ENCODE measurements at places on chromosomes 11 and 22.
A peak's percentile ranks its signal among the peaks of the same experiment; 100 is the strongest.

GRCh38 chr11:17529844-17530185 lies 14.4 kb downstream of the USH1C start:
- no peak for DNase-seq

DNA sequence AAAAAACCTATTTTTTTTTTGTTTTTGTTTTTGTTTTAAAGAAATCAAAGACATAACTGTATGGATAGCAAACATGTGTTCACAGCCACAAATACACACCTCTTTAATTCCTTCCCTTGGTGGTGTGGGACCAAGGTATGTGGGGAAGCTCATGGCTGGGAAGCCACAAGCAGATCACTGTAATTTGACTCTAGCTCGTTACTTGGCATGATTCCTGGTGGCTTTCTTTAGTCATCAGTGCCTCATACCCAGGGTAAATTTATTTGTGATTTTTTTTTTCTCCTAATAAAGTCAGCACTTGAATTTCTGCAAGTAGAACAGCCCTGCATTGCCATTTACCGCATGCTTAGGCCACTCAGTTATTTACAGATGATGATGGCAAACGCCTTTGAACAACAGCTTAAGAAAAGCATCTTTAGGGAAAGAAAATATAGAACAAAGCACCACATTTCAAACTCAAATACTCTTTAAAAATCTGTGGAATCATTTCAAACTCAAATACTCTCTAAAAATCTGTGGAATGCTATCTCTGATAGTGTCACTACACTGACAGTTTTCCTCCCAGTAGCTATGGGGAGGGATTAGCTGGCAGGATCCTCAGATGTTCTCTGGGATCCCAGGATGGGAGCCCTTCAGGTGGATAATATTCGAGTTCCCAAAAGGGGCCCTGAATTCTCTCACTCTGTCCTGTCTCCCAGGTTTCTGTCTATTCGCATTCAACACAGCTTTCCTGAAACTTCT lies 687.2 kb downstream of the OPCML start:
- DNase-seq, result no peak

GRCh38 chr11:64661146-64661545 lies 61.9 kb downstream of the NRXN2 start:
- DNase-seq, result no peak

DNA sequence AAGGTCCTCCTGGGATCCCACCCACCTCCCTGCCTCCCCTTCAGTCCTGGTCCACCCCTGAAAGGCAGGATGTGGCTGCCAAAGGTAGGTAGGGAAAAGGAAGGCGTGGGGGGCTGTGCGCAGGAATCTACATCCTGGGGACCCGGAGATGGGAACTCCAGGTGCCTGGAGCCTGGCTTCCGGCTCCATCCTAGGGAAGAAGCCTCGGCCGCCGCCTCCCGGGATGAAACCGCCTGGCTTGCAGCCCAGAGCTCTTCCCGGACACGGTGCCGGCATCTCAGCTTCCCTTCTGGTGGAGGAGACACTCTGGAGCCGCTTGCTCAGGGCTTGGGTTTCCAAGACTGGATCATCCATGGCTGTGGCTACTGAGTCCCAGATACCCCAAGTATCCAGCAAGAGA lies 33.3 kb upstream of the PDGFB start:
- DNase-seq, result no peak

DNA sequence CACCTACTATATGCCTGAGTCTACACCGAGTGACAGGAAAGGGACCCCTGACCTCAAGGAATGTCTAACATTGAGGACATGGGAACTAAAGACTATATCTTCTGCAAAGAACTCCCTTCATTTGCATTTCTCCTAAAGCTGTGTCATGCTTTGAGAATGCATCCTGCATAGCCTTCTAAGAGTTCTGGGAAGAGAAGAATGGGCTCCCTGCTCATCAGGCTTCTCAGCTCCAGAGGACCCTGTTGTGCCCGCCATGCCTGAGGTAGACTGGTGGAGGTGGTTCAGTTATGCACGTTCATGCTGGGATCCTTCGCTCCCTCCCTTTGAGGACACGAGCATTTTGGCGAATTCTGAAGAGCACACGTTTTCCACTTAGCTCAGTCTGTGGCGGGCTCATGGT lies 63.3 kb downstream of the GRIK4 start:
- DNase-seq, result no peak

- DNase-seq, result no peak
Measured at GRCh38 chr11:121508449-121508848, 55.7 kb upstream of the SORL1-AS1 start.

DNA sequence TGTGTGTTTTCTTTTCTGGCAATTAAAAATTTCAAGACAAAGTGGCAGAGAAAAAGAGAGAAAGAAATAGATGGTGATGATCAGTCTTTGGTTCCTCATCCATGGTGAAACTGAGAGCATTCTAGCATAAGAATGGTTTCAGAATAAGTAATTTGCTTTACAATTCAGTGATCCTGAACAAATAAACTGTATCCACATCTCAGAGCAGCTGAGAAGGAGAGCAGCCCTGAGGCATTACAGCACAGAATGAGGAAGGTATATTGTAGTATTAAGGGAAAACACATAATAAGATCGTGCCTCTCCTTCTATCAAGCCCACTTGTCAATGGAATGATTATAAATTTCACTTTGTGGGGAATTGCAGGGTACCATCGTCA lies 17.4 kb downstream of the LUZP2 start:
- DNase-seq, result no peak

DNA sequence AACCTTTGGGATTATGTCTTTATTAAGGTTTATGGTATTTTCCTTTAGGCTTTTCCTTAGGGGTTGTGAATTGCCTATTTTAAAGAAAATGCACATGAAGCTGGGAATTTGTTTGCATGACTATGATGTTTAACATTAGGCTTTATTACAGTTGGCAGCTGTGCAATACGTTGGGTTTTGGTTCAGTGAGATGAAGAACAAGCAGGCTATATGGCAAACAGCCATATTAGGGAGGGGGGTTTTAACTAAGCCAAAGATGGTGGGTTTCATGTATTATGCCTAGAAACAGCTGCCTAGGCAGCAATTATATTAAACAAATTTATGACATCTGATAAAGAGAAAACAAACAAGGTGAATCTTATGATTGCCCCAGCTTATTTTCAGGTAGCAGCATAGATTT lies 880.8 kb downstream of the FAM181B start:
- DNase-seq, result no peak

DNA sequence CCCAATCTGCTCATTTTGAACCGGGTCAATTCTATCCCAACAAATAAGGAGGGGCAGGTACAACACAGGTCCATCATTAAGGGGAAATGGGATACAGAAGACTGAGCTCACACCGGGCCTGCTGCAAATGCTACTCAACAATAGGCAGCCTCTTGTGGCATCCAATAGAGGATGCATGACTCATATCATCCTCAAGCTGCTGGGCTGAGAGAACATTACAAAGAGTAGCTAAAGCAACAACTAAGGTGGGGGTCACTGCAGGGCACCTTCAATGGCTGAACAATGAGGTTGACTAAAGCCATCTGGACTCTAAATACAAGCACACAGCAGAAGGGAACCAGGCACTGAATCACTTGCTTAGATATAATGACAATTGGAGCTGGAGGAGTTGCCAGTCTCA lies 130.1 kb upstream of the SYN3 start:
- no peak for DNase-seq

- no peak for DNase-seq
Measured at GRCh38 chr11:57699813-57700212, 12.2 kb downstream of the MED19 start.

DNA sequence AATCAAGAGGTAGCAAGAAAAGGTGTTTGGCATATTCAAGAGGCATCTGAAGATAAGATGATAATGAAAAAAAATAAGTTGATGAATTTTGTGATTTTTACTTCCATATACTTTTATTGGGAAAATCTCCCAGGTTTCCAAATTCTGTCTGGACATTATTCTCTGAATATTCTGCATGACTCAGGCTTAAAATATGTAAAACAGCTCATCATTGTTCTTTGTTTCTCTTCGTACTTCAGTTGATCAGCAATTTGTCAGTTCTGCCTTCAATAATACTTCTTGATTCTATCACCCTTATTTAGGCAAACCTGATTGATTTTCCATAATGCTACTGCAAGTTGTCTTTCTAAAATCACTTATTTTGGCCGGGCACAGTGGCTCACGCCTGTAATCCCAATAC lies 30.2 kb downstream of the GTF2H1 start:
- no peak for DNase-seq

GRCh38 chr11:95067039-95067840 lies 521 bp downstream of the SRSF8 start:
- peak; percentile 75 for DNase-seq

DNA sequence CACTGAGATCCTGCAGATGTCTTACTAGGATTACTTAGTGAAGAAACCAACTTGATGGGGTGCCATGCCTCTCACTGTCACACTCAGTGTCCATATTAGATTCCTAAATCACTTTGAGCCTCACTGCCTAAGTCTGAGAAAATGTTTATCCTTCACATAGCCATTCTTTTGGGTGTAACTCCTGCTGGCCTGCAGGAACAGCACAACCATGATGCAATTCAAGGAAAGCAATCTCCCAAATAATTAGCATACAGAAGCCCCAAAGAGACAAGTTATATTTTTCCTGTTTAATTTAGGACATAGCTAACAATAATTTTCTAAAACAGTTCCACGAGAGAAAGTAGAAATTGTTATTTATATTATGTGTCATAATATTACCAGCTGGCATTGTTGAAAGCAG lies 655.5 kb downstream of the KCNA4 start:
- DNase-seq, result no peak

DNA sequence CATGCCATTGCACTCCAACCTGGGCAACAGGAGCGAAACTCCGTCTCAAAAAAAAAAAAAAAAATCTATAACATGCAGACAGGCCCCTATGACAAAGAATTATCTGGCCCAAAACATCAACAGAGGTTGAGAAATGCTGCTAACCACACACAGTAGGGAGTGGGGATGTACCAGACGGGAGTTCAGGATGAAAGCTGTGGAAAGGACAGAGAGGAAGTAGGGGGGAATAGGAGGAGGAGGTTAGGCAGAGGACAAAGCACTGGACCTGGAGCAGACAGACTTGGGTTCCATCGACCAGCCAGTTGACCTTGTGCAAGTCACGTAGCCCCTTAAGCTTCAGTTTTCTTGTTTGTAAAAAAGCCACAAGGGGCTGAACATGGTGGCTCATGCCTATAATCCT lies 12.5 kb downstream of the LRP4 start:
- DNase-seq, result no peak

DNA sequence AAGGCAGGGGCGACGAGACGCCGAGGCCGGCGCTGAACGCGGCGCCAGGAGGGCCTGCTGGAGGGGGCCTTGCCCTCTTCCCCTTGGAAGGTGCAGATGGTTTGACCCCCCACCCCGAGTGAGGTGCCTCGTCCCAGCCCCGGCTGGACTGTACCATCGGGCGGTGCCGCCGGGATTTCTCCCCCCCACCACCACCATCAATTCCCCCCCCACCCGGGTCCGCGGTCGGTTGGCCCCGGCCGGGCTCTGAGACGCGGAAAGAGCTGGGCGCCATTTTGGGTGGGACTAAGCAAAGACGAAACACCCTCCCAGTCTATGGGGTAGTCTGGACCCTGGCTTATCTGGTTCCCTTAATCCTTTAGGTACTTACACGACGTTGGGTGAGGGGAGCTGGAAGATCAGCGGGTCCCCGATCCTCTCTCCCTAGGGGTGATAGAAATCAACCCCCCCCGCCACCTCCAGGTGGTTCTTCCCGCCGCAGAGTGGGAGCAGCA lies at the start of gene PRDM10:
PRDM10 (minus strand) TSS at position 484 of the 494 bp plus-strand sequence. CDS start 41,871 bp downstream, outside the sequence.
- DNase-seq, result peak; percentile 84

DNA sequence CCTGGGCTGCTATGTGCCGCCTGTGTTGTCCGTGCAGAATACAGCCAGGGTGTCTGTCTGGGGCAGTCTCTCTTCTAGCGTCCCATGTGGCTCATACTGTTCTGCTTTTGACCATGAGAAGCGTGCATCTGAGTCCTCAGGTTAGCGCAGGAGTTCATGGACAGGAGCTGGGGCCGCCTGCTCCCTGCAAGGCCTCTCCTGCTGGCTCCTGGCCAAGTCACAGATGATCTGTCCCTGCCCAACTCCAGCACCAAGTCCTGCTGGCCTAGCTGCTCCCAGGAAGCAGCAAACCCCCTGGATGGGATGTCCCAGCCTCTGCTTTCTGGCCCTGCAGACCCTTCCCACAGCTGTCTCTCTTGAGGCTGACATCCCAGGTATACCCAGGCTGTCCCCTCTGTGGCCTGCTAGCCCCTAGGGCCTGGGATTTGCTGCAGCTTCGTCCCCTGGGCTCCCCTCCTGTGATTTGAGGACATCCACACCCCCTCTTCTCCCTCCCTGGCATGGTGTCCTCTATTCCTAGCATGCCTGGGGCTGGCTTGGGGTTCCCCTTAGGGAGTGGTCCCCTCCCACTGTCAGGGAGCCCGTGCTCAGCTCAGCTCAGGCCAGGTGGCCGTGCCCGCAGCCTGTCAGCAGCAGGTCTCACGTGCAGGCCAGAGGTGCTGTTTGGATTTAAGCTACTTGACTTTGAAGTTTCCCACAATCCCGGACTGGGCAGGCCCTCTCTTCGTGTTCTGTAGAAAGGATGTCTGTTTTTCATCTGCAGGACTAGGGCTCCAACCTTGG lies 17.8 kb downstream of the PRR5 start:
- no peak for DNase-seq

GRCh38 chr11:87324817-87325489 lies 287.2 kb downstream of the TMEM135 start:
- DNase-seq, result no peak

GRCh38 chr22:25390297-25391240 lies 171.1 kb downstream of the CRYBB2 start:
- DNase-seq, result no peak

DNA sequence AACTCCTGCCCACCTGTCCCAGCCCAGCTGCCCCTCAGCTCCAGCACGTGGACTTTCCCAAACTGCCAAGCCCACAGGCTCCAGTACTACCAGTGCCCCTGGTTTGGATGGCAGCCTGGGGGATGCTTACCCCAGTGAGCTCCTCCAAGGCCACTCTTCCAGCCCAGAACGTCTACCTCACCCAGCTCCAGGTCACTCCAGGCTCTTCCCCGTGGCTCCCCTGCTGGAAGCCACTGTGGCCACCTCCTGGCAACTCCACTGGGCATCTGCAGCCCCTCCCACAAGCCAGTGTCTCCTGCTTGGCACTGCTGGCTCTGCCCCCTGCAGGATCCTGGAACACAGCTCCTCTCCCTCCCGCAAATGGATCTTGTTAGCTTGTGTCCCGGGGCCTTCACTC lies 29.3 kb downstream of the LMO1 start:
- no peak for DNase-seq

DNA sequence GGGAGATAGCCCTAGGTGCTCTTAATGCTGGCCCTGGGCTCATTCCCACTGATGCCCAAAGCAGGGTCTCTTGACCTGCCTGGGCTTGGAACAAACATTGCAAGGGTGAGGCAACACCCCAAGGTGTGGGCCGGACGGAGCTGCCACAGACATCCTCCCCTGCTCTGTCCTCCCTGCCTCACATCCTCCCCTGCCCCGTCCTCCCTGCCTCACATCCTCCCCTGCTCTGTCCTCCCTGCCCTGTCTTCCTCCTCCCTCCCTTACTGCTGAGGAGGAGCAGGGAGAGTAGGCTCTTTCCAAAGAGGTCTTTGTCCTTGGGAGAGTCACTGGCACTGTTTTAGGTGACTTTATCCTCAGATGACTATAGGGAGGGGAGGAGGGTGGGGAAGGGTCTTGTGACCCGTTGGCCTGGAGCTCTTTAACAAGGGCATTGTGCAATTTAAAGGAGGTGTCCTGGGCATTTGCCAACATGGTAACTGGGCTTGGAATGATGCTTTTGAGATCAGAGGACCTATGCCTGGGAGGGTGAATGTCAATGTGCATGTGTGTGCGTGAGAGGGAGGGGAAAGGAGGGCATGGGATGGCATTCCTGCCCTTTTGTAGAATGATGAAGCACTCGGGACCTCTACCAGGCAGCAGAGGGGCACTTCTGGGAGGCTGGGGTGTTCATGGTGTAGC lies 700 bp downstream of the FAM180B start:
- DNase-seq, result no peak

GRCh38 chr22:49365191-49365837 lies 462.4 kb downstream of the BRD1 start:
- DNase-seq, result no peak

All from activated T-cell treated with anti-CD3 and anti-CD28 coated beads for 48 hours (primary cell).